ENCODE measurements at places on chromosomes 6 and 20.

DNA sequence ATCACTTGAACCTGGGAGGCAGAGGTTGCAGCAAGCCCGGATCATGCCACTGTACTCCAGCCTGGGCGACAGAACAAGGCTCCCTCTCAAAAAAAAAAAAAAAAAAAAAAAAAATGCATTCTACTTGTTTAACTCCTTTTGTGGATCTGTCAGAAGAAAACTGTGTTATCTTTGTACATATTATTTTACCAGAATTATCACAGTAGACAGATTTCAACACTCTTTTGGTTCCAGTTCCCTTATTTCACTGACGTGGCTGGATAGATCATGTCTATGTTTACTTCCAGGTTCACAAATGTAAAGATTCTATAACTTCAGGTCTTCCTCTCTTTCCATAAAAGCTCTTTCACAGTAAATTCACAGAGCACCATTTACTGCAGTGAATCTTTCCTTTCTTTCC is 18.4 kb downstream of the NUDT3 start:
- no peak for DNase-seq

DNA sequence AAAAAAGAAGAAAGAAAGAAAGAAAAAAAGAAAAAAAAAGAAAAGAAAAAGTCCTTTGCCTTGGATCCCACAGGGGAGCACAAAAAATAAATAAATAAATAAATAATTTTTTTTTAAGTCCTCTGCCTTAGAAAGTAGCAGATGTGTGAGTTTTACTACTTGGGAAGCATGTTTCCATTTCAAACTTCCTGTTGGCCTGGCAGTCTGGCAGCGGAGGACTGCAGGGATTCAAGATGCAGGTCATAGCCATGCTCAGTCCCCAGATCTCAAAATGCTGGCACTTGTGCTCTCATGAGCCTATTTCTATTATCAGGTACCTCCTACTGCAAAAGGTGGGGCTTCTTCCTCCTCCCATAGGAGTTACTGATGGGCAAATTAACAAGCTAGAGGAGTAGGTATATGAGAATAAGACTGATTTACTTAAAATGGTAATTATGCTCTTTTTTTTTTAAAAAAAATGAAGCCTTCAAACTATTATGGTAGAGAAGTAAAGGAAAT is 54.2 kb upstream of the MAP7 start:
- no peak for DNase-seq

DNA sequence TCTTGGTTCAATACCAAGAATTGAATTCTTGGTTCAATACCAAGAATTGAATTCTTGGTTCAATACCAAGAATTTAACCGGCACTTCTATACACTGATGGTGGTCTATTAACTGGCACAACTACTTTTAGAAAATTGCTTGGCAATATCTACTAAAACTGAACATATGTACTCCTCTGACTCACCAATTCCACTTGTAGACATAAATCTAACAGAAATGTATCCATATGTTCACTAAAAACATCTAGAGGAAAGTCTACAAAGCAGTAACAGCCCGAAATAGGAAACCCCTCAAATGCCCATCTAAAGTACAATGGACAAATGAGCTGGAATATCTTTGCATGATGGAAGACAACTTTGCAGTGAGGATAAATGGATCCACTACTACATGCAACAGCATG is 71.9 kb downstream of the KIF16B start:
- DNase-seq = no peak

GRCh38 chr20:54221353-54221752 is 13.5 kb downstream of the PFDN4 start:
- no peak for DNase-seq

DNA sequence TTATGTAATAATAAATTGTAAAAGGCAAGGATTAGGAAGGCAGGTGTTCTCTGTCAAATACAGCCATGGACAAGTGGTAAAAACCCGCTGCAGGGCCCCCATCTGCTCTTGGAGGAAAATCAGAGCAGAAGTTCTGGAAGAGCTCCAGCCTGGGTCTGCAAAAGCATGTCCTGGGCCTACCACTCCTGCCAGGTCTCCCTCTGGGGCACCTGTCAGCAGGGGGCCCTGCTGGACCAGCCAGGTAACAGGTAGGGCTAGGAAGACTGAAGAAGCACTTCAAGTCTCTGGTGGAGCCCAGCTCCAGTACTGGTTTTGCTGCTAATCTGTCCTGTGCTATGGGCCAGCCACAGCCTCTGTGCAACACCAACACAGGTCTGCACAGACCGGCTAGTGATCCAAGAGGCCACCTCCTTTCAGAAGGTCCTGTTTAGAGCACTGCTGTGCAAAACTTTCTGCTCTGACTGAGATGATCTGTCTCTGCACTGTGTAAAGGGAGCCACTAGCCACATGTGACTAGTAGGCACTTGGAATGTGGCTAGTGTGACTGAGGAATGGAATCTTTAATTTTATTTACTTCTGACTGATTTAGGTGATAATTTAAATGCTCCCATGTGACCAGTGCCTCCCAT is 30.2 kb downstream of the RRBP1 start:
- no peak for DNase-seq

- DNase-seq = no peak
Observed at GRCh38 chr6:17032590-17032987, 69.3 kb upstream of the STMND1 start.

DNA sequence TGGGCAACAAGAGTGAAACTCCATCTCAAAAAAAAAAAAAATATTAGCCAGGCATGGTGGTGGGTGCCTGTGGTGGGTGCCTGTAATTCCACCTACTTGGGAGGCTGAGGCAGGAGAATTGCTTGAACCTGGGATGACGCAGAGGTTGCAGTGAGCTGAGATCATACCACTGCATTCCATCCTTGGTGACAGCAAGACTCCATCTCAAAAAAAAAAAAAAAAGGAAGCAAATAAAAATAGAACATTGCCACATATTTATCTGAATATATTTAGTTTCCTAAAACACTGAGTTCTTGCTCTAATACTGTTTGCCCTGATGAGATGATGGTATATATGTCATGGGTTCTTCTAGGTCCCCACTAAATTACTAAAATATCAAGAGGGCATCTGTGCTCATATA is 28.4 kb downstream of the CASP8AP2 start:
- no peak for DNase-seq

GRCh38 chr6:78482801-78483552 is 384.4 kb upstream of the IRAK1BP1 start:
- no peak for DNase-seq

DNA sequence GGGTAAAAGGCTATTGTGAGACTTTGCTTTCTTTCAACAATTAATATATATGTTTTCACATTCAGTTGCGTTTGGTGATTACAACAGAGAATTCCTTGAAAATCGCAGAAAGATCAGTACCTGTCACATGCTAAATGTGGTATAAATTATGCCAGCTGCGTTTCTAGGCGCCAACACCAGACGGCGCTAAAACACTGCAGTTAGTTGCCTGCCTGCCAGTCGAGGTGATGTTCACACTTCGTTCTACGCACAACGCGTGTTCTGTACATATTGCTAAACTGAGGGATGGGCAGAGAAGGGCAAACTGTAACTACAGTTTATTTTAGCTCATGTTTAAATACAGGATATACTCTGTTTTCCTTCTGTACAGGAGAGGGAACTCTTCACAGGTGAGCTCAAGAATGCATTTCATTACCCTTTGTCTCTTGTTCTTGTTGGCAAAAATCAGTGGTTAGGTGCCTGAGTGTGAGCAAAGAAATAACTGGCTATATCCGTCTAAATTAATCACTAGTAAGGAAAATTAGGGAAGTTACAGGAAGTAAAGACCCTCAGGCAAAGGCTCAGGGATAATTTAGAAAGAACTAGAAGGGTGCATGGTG is 100.1 kb upstream of the RGS17 start:
- peak; percentile 75 for DNase-seq

- no peak for DNase-seq
Observed at GRCh38 chr6:119156757-119157505, 78.5 kb upstream of the FAM184A start.

DNA sequence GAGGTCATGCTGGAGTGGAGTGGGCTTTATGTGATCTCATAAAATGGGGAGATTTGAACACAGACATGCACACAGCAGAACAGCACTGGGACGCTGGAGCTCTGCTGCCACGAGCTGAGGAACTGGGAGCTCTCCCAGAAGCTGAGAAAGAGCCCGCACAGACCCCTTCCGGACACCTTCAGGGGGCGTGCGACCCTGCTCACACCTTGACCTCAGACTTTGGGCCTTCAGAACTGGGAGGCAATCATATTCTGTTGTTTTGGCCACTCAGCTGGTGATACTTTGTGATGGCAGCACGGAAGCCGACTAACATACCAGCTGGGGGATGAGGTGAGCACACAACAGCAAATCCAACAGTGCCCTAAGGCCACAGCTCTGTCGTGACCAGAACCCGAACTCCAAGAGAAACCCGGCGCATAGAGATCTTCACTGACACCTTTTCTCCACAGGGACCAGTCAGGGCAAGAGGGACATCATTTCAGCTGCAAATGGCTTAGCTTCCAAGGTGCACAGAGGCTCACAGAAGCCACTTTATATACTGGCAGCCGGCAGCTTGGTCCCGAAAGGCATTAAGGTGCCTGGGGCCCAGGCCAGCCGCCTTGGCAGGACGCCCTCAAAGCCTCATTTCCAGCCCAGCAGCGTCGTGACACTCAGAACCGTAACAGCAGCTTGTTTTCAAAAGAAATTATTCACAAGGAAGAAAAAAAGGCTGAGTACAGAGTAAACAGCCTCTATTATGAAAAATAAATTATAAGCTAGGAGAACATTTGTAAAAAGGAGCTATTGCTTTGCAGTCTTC is 89.3 kb downstream of the RNASET2 start:
- no peak for DNase-seq

GRCh38 chr20:17605131-17605660 is 35.3 kb downstream of the DSTN start:
- DNase-seq = no peak

DNA sequence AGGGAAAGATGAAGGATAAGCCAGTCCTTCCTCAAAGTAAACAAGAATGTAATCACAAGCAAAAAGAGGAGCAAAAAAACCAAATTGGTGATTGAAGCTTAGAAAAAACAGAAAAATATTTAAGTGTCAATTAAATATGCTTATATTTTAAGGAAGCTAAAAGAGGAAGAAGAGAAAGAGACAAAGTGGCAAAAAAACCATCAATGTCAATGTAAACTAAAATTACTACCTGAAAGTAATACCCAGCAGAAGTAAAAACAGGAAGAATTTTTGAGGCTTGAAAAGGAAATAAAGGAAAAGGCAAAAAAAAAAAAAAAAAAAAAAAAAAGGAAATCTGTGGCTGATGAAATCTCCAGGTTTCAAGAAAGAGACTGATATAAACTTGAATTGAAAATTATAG is 36.2 kb upstream of the OGFRL1 start:
- DNase-seq = no peak

GRCh38 chr6:13696226-13696625 is 15.4 kb downstream of the RANBP9 start:
- DNase-seq = no peak

DNA sequence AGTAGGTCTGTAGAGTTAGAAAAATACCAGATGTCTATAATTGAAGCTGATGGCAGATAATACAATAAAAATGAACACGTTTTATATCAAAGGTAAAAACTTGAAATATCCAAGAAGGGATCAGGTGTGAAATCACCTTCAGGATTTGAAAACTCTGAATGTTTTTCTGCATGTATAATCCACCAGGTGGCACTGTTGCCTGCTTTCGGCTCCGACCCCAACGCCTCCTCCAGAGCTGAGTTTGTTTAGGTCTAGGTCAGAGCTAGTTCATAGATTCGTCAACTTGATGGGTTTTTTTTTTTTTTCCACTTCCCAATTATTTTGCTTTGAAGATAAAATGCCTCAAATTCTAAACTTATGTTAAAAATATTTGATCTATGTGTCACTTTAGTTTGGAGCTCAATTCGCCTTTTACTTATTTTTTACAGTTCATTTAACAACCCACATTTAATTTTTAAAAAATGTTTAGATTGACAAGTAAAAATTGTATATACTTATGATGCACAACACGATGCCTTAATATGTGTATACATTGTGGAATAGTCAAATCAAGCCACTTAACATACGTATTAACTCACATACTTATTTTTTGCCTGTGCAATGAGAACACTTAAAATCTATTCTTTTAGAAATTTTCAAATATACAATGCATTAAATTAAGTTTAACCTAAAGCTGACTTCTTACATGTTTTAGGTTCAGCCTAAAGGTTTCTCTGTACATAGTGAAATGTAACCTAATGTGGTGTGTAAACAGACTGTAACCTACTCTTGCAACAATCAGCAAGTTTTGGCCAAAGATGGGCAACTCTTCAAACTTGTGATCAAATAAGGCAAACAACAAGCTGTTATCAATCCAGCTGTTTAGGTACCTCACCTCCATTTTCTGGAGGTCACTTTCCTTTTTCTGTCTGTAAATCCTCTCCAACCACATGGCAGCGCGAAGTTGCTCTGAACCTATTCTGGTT is 39.4 kb upstream of the ENPP4 start:
- peak; percentile 36 for DNase-seq

GRCh38 chr6:38178584-38178886 is 359.0 kb downstream of the ZFAND3 start:
- DNase-seq = no peak

- DNase-seq = no peak
Observed at GRCh38 chr6:70375882-70376281, 37.4 kb upstream of the FAM135A start.

DNA sequence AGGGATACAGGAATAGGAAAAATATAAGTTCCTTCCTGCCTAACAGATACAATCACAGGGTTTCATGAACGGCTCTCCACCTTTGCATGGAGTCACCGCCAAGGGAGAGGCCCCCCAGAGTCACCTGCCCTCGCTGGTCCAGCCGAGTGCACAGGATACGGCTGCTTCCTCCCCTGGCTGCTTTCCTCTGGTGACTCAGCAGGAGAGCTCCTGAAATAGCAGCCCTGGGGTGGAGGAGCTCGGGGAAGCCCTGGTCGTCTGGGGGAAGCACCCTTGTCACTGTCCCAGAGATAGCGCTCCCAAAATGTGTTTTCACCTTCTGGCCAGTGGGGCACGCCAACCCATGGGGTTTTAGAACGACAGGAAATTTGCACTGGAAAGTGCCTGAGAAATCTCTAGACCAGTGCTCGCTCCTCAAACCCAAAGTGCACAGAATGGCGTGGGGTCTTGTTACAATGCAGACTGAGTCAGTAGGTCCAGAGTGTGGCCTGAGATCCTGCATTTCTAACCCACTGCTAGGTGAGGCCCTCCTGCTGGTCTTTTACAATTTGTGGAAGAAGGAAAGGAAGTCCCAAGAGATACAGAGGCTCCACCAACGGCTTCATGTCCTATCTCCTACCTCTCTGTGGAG is 35.9 kb upstream of the FAM50B start:
- DNase-seq = no peak

- DNase-seq = no peak
Observed at GRCh38 chr6:7825986-7826385, 84.6 kb downstream of the TXNDC5 start.

Data from neural crest cell (in vitro differentiated cells).